ENCODE measurements at places on chromosomes 12 and 14.

GRCh38 chr14:105694961-105695360 is 168.6 kb downstream of the TMEM121 start:
- no peak for DNase-seq

DNA sequence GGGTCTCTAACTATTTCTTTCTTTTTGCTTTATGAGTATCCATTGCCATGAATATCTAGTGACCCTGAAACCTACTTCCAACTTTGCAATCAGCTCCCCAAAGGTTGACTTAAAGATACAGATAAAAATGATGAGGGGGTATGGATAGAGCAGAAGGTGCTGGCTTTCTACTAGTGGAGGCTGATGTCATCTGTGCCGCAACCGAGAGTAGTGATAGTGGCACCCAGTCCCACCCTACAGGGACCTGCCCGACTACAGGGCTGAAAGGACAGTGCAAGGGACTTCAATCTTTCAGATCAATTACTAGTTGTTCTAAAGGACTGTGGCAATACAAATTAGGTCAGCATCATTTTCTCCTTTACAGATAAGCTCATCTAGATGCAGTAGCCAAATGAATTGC is 806.0 kb downstream of the VRK1 start:
- DNase-seq: no peak

- DNase-seq: no peak
Measured at GRCh38 chr14:94334872-94335271, 11.7 kb upstream of the SERPINA6 start.

DNA sequence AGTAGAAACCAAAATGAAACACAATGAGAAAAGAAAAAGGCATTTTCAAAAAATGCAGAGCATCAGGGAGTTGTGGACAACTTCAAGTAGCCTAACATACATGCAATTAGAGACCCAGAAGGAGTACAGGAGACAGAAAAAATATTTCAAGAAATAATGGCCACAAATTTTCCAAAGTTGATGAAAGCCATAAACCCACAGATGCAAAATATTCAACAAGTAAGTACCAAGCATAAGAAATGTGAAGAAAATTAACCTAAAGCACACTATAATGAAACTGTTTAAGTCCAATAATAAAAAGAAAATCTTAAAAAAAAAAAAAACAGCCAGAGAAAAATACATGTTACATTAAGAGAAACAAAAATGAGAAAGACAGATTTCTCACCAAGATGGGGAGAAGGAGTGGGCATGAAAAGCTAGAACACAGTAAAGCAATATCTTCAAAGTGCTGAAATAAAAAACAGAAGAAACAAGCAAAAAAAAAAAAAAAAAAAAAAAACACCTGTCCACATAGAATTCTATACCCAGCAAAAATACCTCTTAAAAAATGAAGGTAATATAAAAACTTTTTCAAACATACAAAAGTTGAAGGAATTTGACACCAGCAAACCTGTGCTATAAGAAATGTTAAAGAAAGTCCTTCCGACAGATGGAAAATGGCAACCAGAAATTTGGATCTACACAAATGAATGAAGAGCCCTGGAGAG is 77.1 kb downstream of the PRKAB1 start:
- no peak for DNase-seq

- DNase-seq: no peak
Measured at GRCh38 chr14:65195042-65195719, 92.9 kb upstream of the MAX start.
